ENCODE measurements at places on chromosomes 4 and X.
A peak's percentile ranks its signal among the peaks of the same experiment; 100 is the strongest.

GRCh38 chr4:172780566-172781081, 388.0 kb upstream of the GALNT7 start:
- no peak for DNase-seq

GRCh38 chr4:79272126-79272525, 53.7 kb downstream of the NAA11 start:
- no peak for DNase-seq

DNA sequence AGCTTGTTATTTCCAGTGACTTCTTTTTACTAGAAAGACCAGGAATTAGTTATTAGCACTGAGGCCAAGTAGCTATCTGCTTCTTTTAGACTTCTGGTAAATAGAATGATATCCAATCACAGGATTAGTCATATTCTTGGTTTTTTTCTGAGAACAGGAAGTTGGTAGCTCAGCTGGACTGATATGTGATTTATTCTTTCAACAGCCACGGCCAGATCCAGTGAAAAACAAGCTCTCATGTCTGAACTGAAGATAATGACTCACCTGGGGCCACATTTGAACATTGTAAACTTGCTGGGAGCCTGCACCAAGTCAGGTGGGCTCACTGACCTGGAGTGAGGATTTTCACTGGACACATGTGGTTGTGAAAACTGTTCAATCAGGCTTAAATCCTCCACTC, 48.6 kb downstream of the PDGFRA start:
- peak; percentile 84 for DNase-seq

GRCh38 chr4:140044337-140044902, 109.6 kb downstream of the MAML3 start:
- peak; percentile 28 for DNase-seq

GRCh38 chr4:97868097-97868496, 275.2 kb downstream of the STPG2 start:
- DNase-seq, result no peak

DNA sequence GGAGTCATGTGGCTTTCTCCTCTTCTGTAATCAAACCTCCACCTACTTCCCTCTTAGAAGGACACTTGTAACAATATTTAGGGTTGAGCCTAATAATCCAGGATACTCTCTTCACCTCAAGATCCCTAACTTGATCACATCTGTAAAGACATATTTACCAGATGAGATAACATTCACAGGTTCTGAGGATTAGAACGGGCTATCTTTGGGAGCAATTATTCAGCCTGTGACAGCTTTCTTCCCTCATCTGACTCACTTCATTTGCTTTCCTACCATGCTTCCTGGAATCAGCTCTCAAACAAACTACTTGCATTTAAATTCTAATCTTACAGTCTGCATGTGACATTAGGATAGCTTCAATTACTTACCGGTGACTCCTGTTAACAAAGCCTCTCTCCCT, 133.5 kb upstream of the NDST3 start:
- peak; percentile 11 for DNase-seq

GRCh38 chrX:13750204-13750603, 15.7 kb downstream of the OFD1 start:
- DNase-seq, result no peak

DNA sequence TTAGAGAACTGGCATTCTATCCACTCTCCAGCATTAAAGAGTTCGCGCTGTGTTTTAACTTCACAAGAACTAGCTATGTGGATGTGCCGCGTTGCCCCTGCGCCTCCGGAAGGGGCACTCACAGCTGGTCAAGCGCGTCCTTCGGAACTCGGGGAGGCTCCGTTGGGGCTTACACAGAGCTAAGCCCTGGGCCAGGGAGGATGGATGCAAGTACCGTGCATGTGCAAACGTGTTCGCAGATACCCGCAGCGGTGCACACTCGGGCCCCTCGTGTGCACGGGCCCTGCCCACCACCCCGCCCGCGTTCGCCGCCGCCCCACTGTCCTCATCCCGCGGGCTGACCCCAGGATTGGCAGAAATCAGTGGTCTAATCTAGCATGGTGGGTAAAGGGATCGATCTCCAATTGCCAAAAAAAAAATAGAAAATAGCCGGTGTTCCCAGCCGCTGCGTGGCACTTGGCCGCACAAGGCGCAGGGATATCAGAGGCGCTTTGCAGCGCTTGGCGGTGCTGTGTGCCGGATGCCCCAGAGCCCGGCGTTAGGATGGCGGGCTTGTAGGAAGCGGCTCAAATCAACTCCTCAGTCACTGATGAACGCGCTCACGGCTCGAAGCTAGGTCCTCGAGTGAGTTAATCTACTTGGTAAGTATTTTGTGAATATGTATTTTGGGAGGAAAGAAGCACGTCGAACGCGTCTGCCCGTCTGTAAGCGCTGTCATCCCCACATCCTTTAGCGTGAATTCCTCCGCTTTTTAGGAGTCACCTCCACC, 989 bp upstream of the PCDH10 start:
- peak; percentile 69 for DNase-seq

GRCh38 chr4:81844717-81845116, 373.0 kb upstream of the RASGEF1B start:
- DNase-seq, result peak; percentile 67

GRCh38 chr4:145760176-145760575, 80.2 kb downstream of the C4orf51 start:
- no peak for DNase-seq

Data from fibroblast of skin of right biceps (primary cell).